Stimulated activated CD4-positive, alpha-beta T cell treated with anti-CD3 and anti-CD28 coated beads, Interleukin-2, amount 100 ng/mL, for 24 hours (primary cell): ENCODE measurements at places on chromosomes 6 and 20.
A peak's percentile ranks its signal among the peaks of the same experiment; 100 is the strongest.

- no peak for DNase-seq
Measured at GRCh38 chr6:25499615-25500235, 152.3 kb upstream of the SCGN start.

DNA sequence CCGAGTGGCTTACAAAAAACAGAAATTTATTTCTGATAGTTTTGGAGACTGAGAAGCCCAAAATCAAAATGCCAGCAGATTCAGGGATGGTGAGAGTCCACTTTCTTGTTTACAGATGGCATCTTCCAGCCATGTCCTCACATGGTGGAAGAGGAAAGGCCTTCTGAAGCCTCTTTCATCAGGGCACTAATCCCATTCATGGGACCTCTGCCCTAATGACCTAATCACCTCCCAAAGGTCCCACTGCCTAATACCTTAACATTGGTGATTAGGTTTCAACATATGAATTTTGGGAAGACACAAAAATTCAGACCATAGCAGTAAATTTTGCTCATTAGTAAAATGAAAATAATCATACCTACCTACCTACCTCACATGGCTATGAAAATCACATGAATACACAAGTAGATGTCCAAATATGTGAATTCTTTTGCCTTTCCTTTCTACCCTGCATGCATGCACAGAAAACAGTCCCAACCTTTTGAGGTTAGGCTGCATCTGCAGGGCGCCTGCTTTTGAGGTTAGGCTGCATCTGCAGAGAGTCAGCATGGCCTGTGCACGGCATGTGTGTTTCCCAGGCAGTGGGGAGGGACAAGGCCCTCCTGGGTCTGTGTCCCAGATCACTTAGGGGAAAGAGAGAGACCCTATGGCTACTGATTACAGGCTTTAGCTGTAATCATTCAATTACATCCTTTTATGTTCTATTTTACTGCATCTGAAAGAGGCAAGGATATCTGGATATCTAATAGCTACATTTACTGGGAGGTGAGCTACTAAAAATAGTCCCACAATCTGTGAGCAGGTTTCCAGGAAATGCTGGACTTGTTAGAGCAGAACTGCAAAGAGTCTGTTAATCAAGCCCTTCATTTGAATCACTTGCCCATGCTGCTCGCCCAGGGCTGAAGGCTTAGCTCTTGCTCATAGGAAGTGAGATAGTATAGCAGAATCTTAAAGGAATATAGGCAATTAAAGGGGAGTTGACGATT lies 497.7 kb upstream of the MARCKS start:
- DNase-seq = no peak

GRCh38 chr6:32906539-32906938 lies 34.3 kb downstream of the HLA-DMB start:
- DNase-seq = no peak

DNA sequence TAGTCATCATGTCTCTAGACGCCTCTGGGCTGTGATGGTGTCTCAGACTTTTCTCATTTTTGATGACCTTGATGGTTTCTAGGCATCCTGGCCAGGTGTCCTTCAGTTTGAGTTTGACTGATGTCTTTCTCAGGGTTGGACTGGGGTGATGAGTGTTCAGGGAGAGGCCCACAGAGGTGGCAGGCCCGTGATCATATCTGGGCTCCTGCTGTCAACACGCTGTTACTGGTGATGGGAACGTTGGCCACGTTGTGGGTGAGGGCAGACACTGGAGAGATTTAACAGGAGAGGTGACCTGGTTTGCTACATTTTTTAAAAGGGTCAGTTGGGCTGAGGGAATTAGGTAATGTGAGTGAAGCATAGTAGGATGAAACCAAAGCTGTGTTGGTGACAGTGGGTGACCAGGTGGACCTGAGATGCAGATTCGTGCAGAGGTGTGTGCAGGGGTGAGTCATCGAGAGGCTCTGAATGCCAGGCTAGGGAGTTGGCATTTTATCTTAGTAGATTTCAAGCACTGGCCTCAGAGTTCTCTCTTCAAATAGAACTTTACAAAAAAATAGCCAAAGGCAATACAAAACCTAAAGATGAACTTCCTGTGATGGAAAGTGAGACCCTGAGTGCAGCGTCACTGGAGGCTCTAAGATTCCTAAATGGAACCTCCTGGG lies 174.1 kb downstream of the CDH26 start:
- DNase-seq = no peak

GRCh38 chr20:36310215-36310981 lies 4.3 kb downstream of the DLGAP4 start:
- no peak for DNase-seq

GRCh38 chr6:44100088-44100550 lies 27.1 kb downstream of the MRPL14 start:
- DNase-seq = no peak

GRCh38 chr6:21331235-21331634 lies 262.3 kb upstream of the SOX4 start:
- no peak for DNase-seq

- DNase-seq = peak; percentile 98
Measured at GRCh38 chr20:34875642-34876405, 588 bp upstream of the ACSS2 start.

DNA sequence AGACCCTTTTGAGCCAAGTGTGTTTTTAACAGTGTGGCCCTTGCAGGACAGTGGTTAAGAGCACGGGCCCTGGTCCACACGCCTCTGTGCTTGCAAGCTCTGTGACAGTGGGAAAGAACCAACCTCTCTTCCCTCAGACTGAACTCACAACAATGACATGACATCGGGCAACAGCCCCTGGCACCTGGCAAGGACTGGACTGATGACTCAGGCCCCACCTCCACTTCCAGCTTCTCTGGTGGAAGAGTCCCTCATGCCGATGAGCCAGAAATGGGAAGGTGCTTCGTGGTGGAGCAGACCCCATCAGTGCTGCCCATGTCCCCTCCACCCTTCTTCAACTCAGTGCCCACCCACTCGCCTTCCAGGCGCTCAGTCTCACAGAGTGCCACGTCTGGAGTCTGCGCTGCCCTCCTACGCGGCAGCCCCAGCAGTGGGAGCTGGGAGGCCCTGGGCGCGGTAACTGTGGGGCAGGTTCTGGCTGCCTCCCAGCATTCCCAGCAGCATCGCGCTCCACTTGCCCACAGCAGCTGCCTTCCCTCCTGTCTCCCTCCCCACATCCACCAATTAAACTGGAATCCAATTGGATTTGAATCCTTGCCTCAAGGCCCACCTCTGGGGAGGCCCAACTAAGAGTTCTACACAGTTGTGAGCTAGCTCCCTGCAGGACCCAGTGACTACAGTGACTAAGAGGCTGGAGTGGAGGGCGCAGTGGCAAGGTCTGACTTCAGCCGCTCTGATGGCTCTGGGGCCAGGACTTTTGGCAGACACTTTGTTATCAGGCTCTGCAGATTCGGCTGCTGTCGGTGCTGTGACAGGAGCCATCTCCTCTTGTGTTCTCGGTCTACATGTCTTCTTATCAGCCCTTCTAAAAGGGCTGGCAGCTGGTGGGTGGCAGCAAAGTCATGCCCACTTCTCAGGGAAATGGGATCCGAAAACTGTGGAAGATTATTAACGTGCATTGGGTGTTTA lies 156.8 kb upstream of the MLN start:
- no peak for DNase-seq

DNA sequence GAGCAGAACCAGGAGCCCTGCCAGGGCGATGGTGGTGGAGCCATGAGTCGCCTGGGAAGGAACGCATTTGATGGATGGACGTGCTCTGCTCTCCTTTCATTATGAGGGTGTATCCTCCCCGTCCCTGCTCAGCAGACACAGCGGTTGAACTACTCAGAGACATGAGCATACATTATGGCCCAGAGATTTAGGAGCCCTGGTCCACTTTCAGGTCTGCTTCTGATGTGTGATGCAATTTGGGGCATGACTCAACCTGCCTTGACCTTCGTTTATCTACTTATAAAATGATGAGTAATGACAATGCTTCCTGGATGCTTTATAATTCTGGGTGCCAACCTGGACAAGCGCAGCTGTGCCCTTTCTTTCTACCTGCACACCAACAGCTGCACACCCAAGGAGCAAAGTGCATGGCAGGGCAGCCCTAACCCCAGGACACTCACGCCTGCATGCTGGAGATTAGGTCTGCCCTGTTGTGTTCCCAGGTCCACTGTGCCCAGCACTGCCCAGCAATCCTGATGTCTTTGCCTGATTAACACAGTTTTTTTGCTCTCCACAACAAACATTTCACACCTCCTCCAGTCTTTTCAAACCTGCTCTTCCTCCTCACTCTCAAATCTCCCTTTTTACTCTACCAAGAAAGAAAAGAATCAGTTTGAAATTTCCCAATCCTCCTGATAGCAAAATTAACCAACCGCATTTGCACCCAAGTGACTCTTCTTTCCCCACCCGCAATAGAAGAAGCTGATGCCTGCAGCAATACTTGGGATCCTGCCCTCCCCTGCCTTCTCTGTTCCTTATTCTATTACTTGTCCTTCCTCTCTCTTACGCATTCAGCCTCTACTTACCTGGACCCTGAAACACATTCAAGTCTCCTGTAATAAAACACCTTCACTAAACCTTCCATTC lies 81.2 kb downstream of the EZR start:
- DNase-seq = no peak

DNA sequence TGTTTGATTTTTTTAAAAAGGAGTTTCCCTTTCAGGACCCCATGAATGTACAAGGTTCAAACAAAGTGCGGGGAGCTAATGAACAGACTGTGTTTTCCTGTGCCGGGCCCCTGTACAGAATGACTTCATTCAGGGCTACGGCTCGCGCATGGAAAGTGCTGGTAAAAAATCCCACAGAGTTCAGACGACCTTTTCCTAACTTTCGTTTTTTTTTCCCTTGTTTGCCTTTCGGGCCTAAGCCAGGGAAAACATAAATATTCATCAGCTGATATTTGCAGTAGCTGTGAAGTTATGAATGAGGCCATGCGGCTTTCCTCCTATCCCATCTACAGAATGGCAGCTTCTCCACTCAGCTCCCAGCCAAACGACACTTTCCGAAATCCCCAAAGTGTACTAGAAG lies 74.0 kb downstream of the HAO1 start:
- no peak for DNase-seq

- no peak for DNase-seq
Measured at GRCh38 chr6:115932481-115932880, 128.2 kb downstream of the FRK start.

DNA sequence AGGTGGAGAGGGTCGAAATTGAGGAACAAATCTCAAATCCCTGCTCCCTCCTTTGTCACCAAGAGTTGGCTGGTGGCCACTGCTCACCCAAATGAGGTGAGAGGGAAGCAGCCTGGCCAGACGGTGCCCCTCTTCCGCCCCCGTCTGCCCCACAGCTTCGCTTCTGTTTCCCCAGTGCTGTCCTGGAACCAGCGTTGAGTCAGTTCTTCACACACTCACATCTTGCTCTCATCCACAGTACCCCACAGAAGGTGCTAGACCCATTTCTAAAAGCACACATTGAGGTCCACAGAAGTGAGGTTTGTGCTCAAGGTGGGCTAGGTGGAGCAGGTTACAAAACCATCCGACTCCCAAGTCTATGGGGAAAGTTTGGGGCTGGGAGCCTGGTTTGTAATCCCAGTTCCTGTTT lies 3.8 kb downstream of the CEBPB start:
- no peak for DNase-seq

DNA sequence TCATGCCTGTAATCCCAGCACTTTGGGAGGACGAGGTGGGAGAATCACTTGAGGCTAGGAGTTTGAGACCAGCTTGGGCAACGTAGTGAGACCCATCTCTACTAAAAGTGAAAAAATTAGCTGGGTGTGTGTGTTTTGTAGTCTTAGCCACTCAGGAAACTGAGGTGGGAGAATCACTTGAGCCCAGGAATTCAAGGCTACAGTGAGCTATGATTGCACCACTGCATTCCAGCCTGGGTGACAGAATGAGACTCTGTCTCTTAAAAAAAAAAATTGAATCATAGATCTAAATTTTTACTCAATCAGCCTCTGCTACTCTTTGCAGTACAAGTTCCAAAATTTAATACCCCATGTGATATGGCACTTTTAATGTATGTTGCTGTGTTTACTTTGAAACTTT lies 121.6 kb downstream of the ARMC2 start:
- DNase-seq = no peak

GRCh38 chr6:148147463-148147830 lies 195.2 kb upstream of the SASH1 start:
- DNase-seq = no peak

GRCh38 chr6:11271228-11272020 lies 39.0 kb upstream of the NEDD9 start:
- no peak for DNase-seq

DNA sequence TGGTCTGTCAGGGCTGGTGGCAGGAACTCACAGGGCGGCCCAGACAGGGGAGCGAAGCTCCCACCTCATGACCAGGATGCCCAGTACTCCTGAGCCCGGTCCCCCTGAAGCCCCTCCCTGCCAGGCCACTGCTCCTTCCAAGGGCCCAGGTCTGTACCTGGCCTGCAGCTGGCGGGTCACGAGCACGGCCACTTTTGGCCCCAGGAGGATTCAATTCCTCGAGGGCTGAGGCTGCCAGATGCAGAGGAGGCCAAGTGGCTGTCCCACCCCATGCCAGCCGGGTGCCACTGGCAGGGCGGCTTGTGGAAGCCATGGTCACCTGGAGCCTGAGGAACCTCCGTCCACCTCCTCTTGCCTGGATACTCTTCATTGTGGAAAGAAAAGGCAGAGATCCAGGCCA lies 17.4 kb downstream of the PMEPA1 start:
- no peak for DNase-seq

- no peak for DNase-seq
Measured at GRCh38 chr20:52616629-52617028, 355.5 kb upstream of the TSHZ2 start.

- no peak for DNase-seq
Measured at GRCh38 chr6:139743664-139744437, 369.4 kb upstream of the CITED2 start.

GRCh38 chr6:50442531-50443040 lies 270.7 kb upstream of the TFAP2D start:
- no peak for DNase-seq

DNA sequence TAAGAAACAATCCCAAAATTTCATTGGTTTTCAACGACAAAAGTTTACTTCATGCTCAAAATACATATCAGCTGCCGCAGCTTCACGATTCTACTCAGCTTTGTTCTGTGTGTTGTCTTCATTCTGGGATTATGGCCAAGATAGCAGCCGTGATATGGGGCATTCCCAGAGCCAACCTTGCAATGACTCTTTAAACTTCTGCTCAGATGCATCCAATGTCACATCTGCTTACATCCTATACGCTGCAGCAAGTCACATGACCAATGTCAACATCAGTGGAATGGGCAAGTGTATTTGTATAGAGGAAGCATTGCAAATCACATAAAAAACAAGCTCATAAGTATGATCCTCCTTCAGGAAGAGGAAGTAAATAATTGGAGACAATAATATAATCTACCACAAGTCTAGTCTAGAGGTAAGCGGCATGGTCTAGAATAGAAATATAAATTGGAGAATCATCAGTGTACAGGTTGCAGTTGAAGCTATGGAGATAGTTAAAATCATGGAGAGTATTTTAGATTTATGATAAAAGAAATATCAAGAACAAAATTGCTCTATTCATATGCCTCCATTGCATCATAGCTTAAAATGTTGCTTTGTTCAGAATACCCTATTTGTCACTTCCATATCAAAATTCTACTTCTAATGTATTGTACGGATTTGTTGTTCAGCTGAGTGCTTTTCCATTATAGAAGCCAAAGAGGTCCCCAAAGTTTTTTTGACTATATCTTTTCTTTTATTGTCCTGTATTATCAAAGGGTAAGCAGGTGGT lies 7.2 kb upstream of the C6orf141 start:
- no peak for DNase-seq

GRCh38 chr6:14502551-14502950 lies 385.0 kb downstream of the CD83 start:
- peak; percentile 7 for DNase-seq
